ENCODE measurements at places on chromosomes 5 and 9. TPM values are rescaled to one million over a fixed set of nuclear protein-coding genes. Genes with fewer than 3 reads are reported as not detected.

Gene TLR4
- not detected for polyA plus RNA-seq

GRCh38 chr9:37167456-37168047 lies 47.2 kb downstream of the ZCCHC7 start:
- DNase-seq, result no peak
- no peaks in the 10 kb centered on the region for H3K36me3 ChIP-seq
- no peaks in the 10 kb centered on the region for H3K27me3 ChIP-seq

Gene FOXI1
- polyA plus RNA-seq, result not detected

- H3K27ac ChIP-seq, result no peak overlapping the region
- H3K4me3 ChIP-seq, result no peak overlapping the region
- no peaks in the 10 kb centered on the region for H3K4me1 ChIP-seq
- DNase-seq, result peak; percentile 54
- no peaks in the 10 kb centered on the region for H3K27me3 ChIP-seq
- no peaks in the 10 kb centered on the region for H3K36me3 ChIP-seq
These were observed 56.7 kb upstream of the SLC28A3 start for GRCh38 chr9:84397151-84397728.

Gene DMRTA1
- not detected for polyA plus RNA-seq

GRCh38 chr5:32836176-32836575 lies 125.1 kb downstream of the NPR3 start:
- H3K4me3 ChIP-seq, result no peak overlapping the region
- no peaks in the 10 kb centered on the region for H3K4me1 ChIP-seq
- H3K27me3 ChIP-seq, result no peaks in the 10 kb centered on the region
- H3K36me3 ChIP-seq, result no peaks in the 10 kb centered on the region

GRCh38 chr5:59654691-59655090 lies 238.8 kb downstream of the PDE4D start:
- no peak for DNase-seq
- H3K27ac ChIP-seq, result no peak overlapping the region
- no peaks in the 10 kb centered on the region for H3K27me3 ChIP-seq
- H3K4me3 ChIP-seq, result no peak overlapping the region

Gene FREM1
- polyA plus RNA-seq, result not detected

- no peaks in the 10 kb centered on the region for H3K27me3 ChIP-seq
- H3K4me3 ChIP-seq, result no peak overlapping the region
- no peak for DNase-seq
- H3K27ac ChIP-seq, result no peak overlapping the region
- no peaks in the 10 kb centered on the region for H3K36me3 ChIP-seq
These were observed 11.3 kb downstream of the FBXO10 start for GRCh38 chr9:37564916-37565315.

DNA sequence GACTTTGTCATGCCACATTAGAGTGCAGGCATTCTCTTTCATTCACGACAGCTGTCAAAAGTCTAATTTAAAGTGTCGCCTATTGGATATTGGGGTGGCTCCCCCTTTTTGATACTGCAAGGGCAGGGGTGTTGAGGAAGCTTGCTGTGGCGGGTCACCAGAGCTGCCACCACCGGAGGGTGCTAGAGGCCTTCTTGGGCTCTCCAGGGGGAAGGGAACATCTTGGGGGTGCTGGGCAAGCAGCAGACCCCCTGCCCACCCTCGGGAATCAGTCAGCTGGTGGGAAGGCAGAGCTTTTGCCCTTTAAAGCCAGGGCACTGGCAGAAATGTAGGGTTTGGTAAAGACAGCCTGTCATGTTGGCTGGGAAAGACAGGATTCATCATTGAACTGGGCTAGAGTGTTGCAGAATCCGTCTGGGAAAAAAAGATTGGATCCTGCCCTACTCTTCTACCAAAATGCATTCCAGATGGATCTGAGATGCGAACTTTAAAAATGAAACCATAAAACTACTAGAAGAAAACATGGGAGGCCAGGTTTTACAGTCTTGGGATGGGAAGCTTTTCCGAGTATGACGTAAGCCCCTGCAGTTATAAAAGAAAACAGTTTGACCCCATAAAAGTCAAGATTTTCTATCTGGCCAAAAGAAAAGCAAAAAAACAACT lies 22.3 kb downstream of the COL5A1 start:
- no peak for DNase-seq
- no peak overlapping the region for H3K27ac ChIP-seq
- no peaks in the 10 kb centered on the region for H3K27me3 ChIP-seq
- H3K36me3 ChIP-seq, result no peaks in the 10 kb centered on the region
- no peaks in the 10 kb centered on the region for H3K4me1 ChIP-seq
- no peak overlapping the region for H3K4me3 ChIP-seq

Gene ADGRV1
- not detected for polyA plus RNA-seq

- DNase-seq, result no peak
- no peaks in the 10 kb centered on the region for H3K4me1 ChIP-seq
- no peaks in the 10 kb centered on the region for H3K27me3 ChIP-seq
- no peak overlapping the region for H3K27ac ChIP-seq
These were observed 1076.5 kb downstream of the MAT2B start for GRCh38 chr5:164581889-164582288.

Gene SPOCK1
- not detected for polyA plus RNA-seq

GRCh38 chr9:5392285-5392684 lies 45.4 kb downstream of the PLGRKT start:
- no peaks in the 10 kb centered on the region for H3K36me3 ChIP-seq
- no peak overlapping the region for H3K27ac ChIP-seq
- DNase-seq, result no peak
- H3K4me3 ChIP-seq, result no peak overlapping the region
- H3K27me3 ChIP-seq, result no peaks in the 10 kb centered on the region
- H3K4me1 ChIP-seq, result peaks cover 5% of the 10 kb centered on the region

- no peak overlapping the region for H3K27ac ChIP-seq
- no peaks in the 10 kb centered on the region for H3K4me1 ChIP-seq
- H3K4me3 ChIP-seq, result no peak overlapping the region
- H3K27me3 ChIP-seq, result no peaks in the 10 kb centered on the region
These were observed 222.8 kb upstream of the KLF4 start for GRCh38 chr9:107712390-107712789.

Gene PITX1
- not detected for polyA plus RNA-seq

Gene ZNF454
- not detected for polyA plus RNA-seq

DNA sequence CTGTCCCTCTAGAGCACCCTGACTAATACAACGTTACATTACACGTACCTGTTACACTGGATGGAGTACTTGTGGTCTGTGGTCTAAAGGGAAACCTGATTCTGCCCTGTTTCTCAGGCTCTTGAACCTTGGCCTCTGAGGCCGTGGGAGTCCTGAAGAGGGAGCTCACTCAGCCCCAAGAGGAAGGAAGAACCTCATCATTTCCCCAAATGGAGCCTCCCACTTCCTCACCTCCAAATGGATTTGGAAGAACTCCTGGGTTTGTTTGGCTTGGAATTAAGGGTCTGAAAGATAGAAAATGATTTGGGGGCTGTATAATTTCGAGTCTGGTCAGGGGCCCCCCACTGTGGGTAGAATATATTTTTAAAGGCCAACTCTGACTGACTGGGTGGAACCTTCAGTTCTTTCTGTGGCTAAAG lies 200.2 kb downstream of the SEMA6A start:
- no peaks in the 10 kb centered on the region for H3K27me3 ChIP-seq
- H3K36me3 ChIP-seq, result no peaks in the 10 kb centered on the region
- no peak overlapping the region for H3K27ac ChIP-seq
- H3K4me3 ChIP-seq, result no peak overlapping the region
